ENCODE measurements at places on chromosomes 3 and 15.
A peak's percentile ranks its signal among the peaks of the same experiment; 100 is the strongest.

DNA sequence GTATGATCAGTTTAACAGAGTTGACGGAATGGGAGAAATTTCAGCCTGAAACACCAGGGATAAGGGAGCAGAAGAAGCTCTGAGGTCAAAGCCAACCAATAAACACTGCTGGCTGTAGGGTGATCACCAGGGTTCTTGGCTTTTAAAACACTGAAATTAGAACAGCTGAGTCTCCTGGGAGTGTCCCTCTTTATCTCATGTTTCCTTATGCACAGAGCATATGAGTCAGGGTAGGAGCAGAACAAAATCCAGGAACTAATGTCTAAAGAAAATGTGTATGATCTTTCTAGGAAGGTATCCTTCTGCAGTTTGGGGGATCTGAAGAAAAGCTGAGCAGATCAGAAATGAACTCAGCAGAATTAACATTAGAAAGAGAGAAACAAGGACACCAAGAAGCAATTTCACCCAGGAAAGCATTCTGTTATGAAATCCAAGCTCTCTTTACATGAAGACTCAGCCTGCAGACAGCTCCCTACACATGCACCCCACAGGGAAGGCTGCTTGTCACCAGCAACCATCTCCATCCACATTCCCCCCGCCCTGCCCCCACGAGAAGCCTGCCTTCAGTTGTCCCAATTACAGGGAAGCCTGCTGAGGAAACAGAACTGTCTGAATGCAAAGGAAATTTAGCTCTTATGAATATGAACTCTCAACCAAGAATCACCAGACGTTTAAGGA, 469.7 kb downstream of the PDCD6IP start:
- no peak for DNase-seq

- DNase-seq = no peak
Observed at GRCh38 chr3:177800561-177800960, 603.3 kb upstream of the TBL1XR1 start.

DNA sequence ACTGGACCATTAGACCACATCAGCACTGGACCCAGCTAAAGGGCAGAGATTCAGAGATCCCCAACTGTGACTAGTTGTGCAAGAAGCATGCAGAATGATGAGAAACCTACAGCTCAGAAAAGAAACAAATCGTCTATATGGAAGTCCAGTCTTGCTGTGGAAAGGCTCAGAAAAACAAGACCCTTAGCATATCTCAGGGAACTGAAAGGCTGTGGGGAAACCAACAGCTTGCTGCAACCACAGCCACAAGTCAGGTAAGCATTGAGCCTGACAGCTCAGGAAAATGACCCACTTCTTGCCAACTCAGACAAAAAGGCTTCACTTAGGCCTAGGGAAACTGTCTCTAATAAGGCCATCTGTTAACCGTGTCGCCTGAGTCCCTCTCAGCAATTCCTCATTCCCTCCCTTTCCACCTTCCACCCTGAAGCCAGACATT, 145.6 kb downstream of the LSAMP start:
- DNase-seq = no peak

DNA sequence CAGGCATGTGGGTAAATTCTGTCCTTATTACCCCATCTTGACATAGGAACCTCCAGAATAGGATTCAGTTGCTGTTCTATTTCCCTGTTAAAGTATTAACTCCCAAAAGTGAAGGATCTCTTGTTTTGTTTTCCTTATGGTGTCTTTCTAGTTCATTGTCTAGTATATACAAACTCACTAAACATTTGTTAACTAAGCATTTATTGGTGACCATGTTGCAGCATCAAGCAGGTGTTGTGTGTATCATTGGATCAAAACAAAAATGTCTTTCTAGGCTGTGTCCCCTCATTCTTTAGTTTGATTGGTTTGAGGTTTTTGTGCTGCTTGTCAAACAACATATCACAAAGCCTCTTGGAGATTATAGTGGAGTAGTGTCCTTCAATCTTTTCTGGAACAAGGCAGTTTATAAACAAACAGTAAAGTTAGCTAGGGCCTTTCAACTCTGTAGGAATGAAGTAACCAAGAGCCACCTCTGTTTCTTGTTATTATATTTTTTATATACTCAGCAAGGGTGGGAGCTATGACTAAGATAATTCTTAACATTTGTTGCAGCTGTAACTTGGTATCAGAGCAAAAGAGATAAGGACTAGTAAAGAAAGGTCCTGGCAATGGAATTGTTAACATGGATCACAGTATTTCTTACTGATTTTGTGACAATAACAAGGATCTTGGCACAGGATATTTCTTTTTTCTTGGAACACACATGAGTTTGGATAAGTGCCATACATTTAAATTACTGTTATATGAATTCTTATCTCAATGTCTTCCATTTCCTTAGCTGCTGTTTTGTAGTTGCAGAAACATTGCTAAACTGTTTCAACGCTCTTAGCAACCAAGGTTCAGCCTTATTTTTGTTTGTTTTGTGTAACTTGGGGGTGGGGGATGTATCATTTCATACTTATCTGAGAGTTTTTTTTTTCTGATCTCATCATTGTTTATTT, 49.3 kb downstream of the TMOD3 start:
- no peak for DNase-seq

GRCh38 chr3:3027976-3028567, 82.1 kb downstream of the IL5RA start:
- no peak for DNase-seq

GRCh38 chr15:69014454-69014853, at the start of gene NOX5:
Gene NOX5, plus strand, starts transcription at chr15:69014695. Its CDS starts 41 bp downstream, at chr15:69014736.
- peak; percentile 36 for DNase-seq

- DNase-seq = no peak
Observed at GRCh38 chr3:70951316-70951715, 632.2 kb downstream of the FOXP1 start.

GRCh38 chr15:43204016-43204901, 16.6 kb downstream of the EPB42 start:
- peak; percentile 68 for DNase-seq

GRCh38 chr3:49469037-49469935, 781 bp upstream of the DAG1 start:
- DNase-seq = peak; percentile 93

DNA sequence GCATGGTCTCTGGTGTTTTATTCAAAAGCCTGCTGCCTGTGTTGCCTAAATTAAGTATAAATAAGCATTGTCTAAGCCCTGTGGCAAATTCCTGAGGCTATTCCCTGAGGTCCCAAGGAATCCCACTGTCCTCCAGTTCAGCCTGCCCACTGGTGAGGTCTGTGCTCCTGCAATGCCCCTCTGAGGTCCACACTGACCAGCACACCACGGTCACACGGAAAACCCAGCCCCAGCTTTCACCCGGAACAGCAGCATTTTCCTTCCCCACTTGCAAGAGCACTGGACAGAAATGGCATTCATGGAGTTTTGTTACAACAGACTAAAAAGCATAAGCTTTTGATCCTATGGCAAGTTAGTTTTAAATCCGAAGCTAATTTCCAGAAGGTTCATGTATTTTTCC, 234.0 kb downstream of the KLF13 start:
- DNase-seq = no peak

GRCh38 chr15:25789616-25789999, 73.5 kb downstream of the ATP10A start:
- DNase-seq = no peak

- peak; percentile 31 for DNase-seq
Observed at GRCh38 chr15:59148153-59148833, 43.3 kb downstream of the CCNB2 start.

DNA sequence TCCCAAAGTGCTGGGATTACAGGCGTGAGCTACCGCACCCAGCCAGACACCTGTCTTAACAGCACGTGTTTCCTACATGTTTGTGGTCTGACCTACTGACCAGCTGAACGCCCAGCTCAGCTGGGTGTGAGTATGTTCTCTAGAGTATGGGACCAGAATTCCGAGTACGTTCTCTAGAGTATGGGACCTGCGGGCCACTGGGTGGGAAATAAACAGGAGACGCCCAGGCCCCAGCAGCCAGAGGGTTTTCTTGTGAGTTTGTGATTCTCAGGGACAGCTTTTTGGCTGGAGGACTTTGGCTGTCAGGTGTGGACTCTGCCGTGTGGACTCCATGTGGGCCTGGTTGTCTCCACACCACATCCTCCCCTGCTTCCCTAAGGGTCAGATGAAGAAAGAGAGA, 87.3 kb downstream of the CHRD start:
- DNase-seq = peak; percentile 78

GRCh38 chr3:112136959-112137693, 4.1 kb upstream of the GCSAM start:
- DNase-seq = no peak

DNA sequence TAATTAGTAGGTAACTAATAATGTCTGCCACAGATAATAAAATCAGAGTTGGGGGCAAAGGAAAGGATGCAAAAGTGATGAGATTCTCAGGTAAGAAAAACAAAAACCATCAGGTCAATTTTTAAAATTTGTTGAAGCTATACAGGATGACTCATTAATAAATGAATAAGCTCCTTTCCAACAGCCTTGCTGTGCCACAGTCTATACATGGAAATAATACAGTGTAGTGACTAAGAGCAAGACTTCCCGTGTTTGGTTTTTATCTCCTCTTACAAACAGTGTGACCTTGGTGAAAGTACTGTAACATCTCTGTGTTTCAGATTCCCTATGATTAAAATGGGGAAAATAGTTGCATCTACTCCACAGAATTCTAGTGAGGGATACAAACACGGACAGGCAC, 331.6 kb downstream of the PYDC2 start:
- no peak for DNase-seq

DNA sequence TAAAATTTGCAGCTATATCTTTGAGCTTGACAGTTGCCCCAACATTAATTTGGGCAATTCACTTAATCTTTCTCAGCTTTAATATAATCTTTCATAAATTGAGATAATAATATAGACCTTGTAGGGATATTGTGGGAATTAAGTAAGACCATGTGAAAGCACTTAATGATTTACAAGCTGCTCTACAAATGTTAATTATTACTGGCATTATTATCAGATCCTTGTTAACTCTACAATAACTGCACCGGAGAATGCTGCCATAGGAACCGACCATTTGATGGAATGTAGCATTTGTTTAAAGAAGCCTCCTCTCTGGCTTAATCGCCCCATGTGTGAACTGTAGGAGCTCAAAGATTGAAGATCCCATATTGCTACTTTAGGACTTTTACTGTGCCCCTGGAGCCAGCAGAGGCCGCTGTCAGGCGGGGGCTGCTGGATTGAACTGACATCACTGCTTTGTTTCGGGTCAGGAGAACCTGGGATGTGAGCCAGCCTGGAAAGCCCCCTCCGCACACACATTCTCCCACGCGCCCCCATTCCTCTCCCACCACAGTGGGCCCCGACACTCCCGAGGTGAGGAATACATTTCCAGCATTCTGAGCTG, 154.2 kb upstream of the TNIK start:
- no peak for DNase-seq

GRCh38 chr15:89654847-89655805, at the start of gene KIF7:
Gene KIF7, minus strand, starts transcription at chr15:89655467. Its CDS starts 2,537 bp downstream, at chr15:89652930.
- DNase-seq = no peak

DNA sequence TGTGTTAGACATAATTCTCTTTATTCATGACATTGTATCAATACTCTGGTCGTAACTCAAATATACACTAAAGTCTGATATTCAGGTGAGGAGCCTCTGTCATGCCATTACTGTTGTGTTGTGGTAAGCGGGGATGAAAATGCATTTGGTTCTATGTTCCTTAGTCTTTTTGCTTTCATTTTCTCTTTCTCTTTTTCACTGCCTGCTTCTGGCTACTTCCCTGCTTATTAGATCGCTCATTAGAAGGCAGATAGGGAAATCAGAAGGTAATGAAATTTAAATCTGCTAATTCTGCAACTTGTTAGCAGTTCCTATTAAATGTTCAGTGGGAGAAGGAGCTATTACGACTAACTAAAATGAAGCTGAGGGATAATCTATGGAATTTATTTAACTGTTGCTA, 345.0 kb downstream of the GRM7 start:
- DNase-seq = no peak

GRCh38 chr3:107346564-107346963, 30.7 kb upstream of the CCDC54 start:
- DNase-seq = no peak

- no peak for DNase-seq
Observed at GRCh38 chr3:188397766-188398705, 244.1 kb downstream of the LPP start.

DNA sequence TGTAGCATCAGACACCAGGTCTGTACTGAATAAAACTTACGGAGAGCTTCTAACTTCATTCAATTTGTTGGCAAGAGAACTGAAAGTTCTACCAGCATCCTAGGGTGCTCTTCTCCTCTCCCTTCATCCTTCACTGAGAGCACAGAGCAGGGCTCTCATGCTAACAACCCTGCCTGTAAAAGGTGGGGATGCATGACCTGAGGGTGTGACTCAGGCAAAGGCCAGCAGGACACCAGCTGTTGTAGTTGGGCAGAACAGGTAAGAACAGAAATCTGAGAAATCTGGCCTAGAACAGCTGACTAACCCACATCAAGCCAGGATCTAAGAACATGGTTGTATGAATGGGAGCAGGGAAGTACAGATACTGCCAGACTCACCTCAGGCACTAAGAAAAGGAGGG, 64.2 kb downstream of the MYLK start:
- DNase-seq = no peak

GRCh38 chr3:73855813-73856212, 231.1 kb upstream of the PDZRN3 start:
- DNase-seq = no peak

- DNase-seq = no peak
Observed at GRCh38 chr15:62964251-62964650, 78.3 kb upstream of the TPM1 start.

DNA sequence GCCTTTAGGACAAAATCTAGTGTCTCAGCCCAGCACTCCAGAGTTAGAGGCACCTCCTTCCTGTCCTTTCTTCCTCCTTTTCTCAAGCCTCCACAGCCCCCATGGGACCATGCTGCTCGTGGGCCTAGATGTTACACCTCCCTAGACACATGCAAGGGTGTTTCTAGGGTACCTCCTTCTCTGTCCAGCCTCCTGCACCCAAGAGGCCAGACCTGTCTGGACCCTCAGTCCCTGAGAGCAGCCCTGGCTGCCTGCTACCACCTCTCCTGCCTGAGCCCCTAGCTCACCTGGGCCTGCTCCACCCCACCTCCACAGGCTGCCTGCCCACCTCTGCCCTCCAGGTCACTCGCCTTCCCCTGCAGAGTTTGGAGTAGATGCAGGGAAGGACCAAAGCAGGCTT, 5.2 kb downstream of the LOXL1 start:
- DNase-seq = no peak

- no peak for DNase-seq
Observed at GRCh38 chr3:33645060-33645647, 72.9 kb downstream of the CLASP2 start.

GRCh38 chr3:115823083-115823482, 199.8 kb downstream of the GAP43 start:
- no peak for DNase-seq

GRCh38 chr15:68734352-68734751, 86.3 kb downstream of the ANP32A start:
- DNase-seq = no peak

GRCh38 chr3:149634573-149634972, 23.3 kb downstream of the WWTR1 start:
- DNase-seq = no peak

GRCh38 chr3:55006244-55006676, 78.4 kb upstream of the LRTM1 start:
- DNase-seq = no peak
